Hippocampal formation (tissue), 2 donors: ENCODE measurements at places on chromosomes 16 and 17.

- no peak for DNase-seq
Measured at GRCh38 chr17:50115756-50116155, 14.2 kb downstream of the SAMD14 start.

- DNase-seq, result no peak
Measured at GRCh38 chr17:76943781-76944213, 75.6 kb downstream of the MGAT5B start.

- no peak for DNase-seq
Measured at GRCh38 chr16:12252616-12253015, 276.1 kb downstream of the SNX29 start.

GRCh38 chr16:2027024-2028010 is 615 bp downstream of the NHERF2 start:
- DNase-seq, result no peak

- peak; percentile 22 for DNase-seq
Measured at GRCh38 chr17:9971991-9972390, 66.9 kb upstream of the RCVRN start.

DNA sequence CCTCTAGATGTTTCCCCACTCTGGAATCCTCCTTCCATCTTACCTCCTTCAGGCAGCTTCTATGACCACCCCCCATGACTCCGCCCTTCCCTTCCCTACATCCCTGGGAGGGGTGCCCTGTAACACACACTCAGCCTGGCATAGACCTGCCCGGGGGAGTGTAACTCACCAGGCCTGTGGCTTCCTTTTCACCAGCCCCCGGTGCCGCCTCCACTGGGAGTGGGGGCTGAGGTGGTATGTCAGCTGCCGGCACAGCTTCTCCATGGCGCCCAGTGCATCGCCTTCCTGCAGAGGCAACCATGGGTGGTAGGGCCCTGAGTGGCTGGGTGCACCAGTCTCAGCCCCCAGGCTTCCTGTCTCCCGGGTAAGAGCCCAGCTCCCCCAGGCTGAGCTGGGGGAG is 32.3 kb downstream of the TRPV2 start:
- no peak for DNase-seq

GRCh38 chr16:81612351-81613163 is 166.5 kb upstream of the PLCG2 start:
- DNase-seq, result peak; percentile 60

DNA sequence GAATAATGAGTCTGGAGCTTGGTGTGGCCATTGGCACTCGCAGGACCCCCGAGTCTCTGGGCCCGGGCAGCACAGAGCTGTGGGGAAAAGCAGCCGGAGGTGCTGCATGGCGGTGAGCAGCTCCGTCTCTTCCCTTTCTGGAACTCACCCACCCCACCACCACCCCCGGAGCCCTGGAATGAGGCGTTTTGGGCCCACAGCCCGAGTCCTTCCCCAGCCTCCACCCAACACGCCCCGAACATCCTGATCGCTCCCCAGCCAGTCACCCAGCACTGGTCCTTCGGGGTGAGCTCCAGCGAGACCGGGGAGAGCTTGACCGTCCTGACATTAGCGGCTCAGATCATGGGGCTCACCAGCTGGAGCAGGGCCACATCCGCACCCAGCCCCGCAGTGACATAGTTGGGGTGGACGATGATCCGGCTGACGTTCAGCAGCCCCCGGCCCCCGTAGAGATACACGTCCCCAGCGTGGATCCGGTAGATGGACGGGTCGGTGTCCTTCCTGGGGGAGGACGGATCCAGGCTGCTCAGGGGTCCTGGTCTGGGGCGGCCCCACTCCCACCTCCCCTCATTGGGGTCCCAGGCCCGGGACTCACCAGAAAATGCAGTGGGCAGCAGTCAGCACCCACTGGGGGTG is 6.5 kb downstream of the TPSD1 start:
- no peak for DNase-seq

GRCh38 chr17:81027591-81028505 is 7.1 kb upstream of the BAIAP2 start:
- DNase-seq, result no peak

DNA sequence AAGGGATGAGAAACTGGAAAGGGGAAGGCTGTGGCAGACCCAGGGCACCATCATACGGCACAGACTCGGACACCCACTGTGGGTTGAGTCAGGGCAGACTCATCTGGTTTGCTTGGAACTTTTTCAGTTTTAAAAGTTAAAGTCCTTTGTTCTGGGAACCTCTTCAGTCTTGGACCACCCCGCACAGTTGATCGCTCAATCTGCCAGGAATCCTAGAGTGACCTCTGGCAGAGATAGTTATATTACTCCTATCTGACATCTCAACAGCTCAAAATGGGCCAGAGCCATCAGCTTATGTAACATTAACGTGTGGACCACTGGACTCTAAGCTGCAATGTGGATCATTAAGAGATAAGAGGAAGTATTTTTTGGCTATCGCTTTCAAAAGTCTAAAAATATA is 164.3 kb downstream of the ABCA8 start:
- no peak for DNase-seq

DNA sequence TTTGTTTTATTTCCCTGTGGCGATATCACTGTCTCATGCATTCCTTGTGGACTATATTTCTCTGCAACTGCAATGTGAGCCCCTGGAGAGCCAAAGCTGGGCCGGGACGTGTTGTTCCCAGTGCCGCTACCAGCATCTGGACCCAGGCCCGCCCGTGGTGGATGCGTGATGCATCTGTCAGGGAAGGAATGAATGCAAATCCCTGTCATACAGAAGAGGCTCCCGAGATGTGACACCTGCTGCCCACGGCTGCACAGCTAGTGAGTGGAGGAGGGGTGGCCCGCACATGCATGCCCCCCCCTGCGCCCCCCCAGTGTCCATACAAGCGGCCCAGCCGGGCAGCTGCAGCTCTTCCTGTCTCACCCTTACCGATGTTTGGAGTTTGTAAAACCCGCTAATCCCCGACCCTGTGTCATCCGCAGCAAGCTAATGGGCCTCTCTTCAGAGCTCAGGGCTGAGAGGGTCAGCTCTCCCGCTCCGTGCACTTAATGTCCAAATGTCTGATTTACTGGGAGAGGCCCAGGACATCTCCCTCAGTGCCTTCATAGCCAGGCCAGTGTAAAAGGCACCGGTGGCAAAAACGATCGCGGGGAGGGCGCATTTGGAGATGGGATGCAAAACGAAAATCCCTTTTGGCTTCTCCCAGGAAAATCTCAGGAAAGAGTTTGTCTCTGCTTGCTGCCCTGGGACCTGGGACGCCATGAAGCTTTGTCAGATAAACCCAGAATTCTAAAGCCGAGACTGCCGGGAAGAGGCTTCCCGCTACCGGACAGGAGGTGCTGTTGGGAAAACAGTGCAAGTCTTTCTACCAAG is 91.8 kb downstream of the FOXL1 start:
- DNase-seq, result no peak

DNA sequence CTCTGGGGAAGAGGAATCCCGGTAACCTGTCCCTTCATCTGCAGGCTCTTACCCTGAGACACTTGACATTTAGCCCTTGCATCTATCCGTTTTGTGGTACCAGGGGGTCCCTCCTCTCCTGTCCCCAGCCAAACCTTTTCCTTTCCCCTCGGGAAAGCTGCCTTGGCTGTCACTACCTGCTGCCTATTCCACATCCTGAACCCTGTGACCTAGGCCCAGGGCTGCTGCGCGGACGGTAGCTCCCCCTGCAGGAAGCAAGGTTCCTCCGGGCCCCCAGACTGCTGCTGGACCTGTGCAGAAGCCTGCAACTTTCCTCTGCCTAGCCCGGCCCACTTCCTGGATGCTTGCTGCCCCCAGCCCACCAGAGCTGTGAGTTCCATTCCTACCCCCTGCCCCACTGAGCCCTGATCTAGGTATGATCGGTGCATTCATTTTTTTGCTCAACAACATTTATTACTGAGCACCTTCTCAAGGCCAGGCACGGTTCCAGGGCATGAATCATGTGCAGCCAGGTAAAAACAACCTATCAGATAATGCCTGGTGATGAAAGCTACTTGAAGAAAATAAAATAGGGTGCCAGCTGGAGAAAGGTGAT is 10.5 kb upstream of the ALDOA start:
- no peak for DNase-seq

DNA sequence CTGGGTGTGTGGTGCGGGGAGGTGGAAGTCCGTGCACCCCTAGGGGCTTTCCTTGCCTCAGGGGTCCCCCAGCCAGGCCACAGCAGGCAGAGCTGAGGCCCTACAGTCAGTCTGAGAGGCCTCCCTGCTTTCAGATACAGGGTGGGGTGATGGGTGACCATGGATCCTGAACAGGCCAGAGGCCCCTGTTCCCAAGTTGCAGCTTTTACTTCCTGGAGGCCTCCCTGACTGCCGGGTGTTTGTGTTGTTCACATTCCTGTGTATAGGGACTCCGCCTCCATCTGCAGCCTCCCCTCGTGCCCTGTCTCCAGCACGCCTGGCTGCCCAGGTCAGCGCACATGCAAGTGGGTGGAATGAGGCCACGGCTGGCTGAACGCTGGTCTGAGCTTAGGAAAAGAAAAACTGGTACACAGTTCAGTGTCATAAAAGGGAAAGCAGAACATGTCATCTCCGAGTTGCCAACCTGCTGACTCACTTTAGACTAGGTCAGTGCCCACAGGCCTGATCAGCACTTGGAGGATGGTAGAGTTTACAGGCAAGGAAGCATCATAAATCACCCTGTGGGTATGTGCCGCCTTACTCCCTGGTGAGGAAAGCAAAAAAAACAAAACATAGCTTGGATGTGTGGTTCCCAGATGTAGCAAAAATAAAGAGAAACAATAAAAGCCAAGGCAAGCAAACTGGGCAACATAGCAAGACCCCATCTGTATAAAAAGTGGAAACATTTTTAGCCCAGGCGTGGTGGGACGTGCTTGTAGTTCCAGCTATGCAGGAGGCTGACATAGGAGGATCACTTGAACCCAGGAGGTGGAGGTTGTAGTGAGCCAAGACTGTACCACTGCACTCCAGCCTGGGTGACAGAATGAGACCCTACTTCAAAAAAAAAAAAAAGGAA is 6.2 kb upstream of the SLC7A6 start:
- no peak for DNase-seq

DNA sequence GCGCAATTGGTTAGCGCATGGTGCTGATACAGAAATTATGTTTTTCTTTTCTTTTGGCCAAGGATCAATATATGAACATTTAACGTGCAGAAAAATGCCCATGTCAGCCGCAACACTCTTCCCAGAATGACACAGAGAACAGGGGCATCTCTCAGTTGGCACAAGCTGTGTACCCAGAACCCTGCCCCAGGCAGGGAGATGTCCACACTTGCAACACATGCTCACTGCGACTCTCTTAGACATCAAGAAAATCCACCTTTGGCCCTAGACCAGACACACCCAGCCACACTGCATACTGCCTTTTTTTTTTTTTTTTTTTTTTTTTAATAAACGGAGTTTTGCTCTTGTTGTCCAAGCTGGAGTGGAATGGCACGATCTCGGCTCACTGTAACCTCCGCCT is 17.0 kb downstream of the PITPNA start:
- DNase-seq, result no peak

- no peak for DNase-seq
Measured at GRCh38 chr16:71837150-71837549, 8.6 kb upstream of the ATXN1L start.

DNA sequence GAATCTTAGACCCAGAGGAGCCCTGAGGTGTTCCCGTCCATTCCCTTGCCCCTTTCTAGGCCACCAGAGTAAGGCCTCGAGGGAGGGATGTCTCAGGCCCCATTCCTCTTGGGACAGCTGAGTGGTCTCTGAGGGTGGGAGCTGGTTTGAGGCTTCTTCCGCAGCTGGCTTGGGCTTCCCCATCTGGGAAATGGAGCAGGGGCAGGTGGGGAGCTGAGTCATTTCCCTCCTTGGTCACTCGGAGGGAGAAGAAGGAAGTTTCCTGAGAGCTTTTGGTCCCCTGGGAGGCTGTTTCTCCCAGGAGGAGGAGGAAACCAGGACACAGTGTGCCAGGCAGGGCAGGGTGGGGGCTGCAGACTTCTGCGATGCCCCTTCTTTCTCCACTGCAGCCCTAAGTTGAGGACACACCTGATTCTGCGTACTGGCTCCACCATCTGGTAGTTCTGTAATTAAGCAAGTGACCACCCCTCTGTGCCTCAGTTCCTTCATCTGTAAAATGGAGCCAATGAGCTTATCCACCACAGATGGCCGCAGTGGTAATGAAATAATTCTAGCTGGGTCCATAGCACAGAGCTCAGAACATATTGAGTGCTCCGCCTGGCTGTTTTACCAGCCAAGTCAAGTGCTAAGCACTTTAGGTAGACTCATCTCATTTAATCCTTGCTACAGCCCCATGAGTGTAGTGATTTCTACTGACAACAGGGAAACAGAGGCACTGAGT is 1.6 kb upstream of the KCNJ12 start:
- no peak for DNase-seq

- no peak for DNase-seq
Measured at GRCh38 chr17:42153919-42154742, 658 bp downstream of the RAB5C start.

- no peak for DNase-seq
Measured at GRCh38 chr16:52499060-52499440, 47.9 kb downstream of the TOX3 start.
